ENCODE measurements at places on chromosomes 16 and 17.

DNA sequence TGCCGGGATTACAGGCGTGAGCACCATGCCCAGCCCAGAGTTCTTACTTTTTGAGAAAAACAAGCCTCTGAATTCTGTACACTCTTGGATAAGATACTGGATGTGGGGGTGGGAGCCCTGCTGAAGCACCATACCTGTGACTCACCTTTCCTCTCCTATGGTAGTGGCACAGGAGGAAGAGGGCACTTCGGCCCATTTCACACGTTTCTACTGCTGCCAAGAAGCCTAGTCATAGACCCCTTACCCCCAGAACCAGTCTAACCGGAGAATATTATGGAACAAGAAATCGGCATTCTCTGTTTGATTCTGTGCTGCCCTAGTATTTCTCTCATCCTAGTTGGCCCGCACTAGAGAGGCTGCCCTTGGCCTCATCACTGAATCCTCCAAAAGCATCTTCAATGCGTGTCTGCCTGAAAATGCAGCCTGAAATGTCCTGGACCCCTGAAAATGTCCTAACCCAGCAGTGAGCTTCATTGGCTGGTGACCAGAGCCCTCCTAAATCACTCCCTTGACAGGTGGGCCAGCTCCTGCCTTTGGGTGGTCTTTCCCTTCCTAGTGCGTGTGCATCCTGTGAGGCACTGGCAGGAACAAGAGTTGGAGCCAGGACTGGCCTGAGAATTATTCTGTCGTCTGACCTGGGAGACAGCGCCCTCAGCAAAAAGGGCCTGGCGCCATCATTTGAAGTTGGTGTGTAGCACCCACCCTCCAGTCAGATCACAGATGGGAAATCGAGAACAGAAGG, 37.9 kb downstream of the NDEL1 start:
- no peak for DNase-seq

DNA sequence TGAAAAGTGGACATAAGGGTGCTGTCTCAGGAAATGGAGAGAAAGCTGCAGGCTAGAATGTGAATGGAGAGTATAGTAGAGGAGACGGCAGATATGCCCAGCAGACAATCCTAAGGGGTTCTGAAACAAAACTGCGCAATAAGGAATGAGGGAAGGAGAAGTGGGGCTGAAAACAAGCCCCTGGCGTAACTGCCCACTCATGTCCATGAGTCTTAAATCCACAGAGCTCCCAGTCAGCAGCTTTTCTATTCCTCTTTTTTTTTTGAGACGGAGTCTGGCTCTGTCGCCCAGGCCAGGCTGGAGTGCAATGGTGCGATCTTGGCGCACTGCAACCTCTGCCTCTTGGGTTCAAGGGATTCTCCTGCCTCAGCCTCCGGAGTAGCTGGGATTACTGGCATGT, 5.9 kb downstream of the STRADA start:
- no peak for DNase-seq

DNA sequence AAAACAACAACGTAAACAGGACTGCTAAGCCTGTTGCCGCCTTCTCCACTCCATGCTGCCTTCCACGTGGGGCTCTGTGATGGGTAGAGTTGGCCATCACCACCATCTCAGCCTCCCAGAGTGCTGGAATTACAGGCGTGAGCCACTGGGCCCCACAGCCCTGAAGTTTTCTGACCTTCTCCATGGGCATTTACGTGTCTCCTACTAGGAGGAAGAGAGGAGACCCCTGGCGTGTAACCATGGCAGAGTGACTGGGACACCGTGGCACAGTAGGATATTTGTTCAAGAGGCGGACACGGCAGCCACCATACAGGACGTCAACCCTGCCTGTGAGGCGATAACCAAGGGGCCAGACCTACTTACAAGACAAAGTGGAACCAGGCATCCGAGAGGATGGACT, 31.1 kb downstream of the TRPV3 start:
- no peak for DNase-seq

GRCh38 chr16:53022374-53022773, 30.3 kb downstream of the CHD9NB start:
- peak; percentile 21 for DNase-seq

DNA sequence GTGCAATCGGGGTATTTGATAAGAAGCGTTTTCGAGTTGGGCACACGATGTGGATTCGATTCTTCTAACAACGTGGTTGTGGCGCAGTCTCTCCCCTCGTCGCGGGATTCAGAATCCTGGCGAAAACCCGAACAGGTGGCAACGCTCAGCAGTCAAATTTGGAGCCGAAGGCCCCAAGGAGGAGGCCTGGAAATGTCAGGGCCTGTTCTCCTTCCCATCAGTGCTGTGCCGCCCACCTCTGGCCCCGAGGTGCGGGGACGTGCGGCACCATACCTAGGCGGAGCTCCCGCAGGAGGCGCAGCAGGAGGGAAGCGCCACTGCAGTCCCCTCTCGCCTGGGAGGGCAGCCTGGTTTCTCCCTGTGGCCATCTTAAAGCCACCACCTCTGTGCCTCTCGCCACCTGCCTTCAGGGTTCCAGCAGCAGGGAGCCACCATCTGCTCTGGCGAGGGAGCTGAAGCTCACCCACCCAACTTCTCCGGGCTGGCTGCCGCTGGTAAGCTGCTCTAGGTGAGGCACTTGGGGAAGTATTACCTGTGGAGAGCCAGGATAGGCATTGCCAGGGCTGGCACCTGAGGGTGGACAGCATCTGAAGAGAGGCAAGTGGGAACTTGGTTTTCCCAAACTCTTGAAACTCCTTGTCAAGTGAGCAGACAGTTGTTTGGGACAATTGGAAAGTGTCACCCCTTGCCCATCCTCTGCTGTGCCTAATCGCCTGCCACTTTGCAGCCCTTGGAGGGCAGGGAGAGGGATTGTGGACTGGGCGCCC, 2.6 kb upstream of the AATF start:
- no peak for DNase-seq
